CD4-positive, alpha-beta T cell treated with Interleukin-6 for 4 hours (primary cell): ENCODE measurements at places on chromosomes 4 and X.
A peak's percentile ranks its signal among the peaks of the same experiment; 100 is the strongest.

GRCh38 chr4:3690551-3691152 is 75.5 kb upstream of the ADRA2C start:
- DNase-seq, result no peak

- DNase-seq, result no peak
Measured at GRCh38 chr4:133152831-133153481, 3.9 kb downstream of the PCDH10 start.

DNA sequence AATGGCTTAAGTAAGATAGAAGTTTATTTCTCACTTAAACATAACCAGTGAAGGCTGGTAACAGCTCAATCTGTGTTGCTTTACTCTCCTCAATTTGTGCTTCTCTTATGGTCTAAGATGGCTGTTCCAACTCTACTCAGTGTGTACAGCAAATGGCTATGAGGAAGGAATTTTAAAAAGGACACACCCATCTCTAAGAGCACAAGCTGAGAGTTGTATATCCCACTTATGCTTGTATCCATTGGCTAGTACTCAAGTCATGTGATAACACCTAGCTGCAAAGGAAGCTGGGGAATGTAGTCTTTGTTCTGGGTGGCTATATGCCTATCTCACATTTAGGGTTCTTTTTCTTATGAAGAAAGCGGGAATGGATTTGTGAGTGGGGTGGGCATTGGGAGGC is 63.3 kb downstream of the GPAT3 start:
- no peak for DNase-seq

- DNase-seq, result no peak
Measured at GRCh38 chr4:8000247-8000646, 60.6 kb upstream of the AFAP1 start.

- DNase-seq, result peak; percentile 58
Measured at GRCh38 chrX:129678614-129679195, 23.9 kb upstream of the APLN start.

DNA sequence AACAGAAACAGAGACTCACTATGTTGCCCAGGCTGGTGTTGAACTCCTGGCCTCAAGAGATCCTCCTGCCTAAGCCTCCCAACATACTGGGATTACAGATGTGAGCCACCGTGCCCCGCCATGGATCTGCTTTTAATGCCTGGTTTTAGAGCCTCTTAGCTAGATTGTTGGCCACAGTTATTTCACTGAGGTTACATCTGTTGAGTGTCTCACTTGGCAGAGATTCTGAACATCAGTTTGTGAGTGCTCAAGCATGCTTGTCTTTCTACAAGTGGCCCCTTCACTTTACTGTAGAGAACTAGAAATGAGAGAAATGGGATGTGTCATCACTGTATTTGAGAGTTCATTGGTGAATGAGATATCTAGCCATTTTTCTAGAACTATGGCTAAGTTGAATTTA is 218.5 kb downstream of the APBB2 start:
- no peak for DNase-seq

DNA sequence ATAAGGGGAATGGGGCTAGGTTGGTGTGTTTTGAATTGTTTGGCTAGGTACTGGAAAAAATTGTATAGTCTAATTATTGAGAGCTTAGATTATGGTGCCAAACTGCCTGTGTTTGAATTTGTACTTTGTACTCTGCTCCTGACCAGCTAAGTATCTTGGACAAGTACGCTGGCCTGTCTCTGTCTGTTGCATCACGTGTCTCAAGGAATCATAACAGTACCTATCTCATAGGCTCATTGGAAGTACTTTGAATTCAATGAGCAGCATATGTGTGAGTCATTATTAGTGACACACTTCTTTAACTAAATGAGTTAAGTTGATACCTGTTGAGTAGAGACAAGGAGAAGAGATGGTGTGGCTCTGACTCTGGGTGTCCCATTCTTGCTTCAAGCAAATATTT is 69.5 kb upstream of the MND1 start:
- no peak for DNase-seq

GRCh38 chrX:14363728-14364127 is 165.6 kb upstream of the GLRA2 start:
- no peak for DNase-seq

DNA sequence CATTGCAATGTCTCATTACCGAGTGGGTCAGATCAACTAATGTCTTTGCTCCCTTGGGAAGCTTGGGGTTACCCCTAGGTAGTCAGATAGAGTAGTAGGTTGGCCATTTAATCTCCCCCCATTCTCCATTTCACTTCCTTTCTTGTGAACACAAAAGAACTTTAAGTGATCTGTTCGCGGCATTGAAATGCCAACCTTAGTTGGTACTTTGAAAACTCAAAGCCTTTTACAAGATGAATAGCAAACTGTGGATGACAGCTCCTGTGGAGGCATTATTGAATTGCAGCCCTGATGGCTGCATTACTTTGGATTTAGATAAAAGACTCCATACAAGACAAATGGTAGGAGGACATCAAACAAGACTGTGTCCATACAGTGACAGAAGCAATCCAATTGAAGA is 469.1 kb downstream of the GBA3 start:
- DNase-seq, result no peak

- peak; percentile 55 for DNase-seq
Measured at GRCh38 chrX:48648336-48648751, 35.3 kb upstream of the WAS start.

DNA sequence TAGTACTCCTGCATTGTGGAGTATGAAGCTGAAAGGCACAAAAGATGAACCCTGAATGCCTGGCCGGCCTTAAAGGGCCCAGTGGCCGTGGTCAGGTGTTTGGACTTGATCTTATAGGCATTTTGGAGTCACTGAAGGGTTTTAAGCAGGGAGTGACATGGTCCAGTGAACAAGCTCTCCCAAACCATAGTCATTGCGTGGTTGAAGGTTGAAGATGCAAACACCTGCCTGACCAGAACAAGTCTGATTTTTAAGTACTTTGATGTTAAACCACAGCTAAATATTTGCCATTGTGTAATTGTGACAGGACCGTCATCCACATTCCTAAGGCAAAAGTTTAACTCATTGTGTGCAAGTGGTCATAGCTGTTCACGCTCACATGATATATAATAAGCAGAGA is 3.3 kb downstream of the STK32B start:
- no peak for DNase-seq

DNA sequence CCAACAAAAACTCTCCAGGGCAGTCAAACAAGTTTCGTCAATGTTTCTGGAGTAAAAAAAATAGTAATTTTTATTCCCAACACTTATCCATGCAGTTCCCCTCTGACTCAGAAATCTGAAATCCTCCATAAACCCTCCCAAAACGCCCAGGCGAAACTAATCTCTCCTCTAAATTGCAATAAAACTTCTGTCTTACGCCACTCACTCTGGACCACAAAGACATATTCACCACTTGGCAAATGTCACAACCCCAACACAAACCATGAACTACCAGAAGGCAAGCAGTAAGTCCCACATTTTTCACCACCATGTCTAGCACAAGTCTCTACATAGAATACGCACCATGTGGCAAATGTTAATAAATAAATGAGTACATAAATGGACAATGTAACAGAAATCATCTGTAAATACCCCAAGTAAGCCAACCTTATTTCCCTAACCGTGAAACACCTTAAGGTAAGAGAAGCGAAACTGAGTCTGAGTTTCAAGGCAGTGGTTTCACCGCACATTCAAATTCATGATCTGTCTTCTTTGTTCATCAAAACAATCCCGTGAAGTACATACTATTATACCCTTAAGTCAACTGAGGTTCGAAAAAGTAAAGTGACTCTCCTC is 1.6 kb downstream of the PAPSS1 start:
- DNase-seq, result no peak

DNA sequence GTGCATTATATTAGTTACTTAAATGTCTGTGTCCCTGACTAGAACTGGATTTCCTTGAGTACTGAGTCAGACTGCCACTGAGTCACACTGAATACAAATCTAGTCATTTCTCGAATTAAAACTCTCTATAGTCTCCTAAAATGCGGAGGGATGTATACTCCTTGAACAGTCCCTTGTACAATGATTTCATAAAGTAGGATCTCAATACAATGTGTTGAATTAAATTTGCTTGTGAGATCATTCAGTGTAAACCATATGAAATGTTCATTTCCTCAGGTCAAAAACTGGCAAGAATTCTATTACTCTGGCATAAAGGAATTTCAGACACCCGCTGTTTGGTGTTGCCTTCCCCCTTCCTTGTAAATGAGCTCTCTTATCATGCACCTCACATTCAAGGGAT is 17.5 kb upstream of the FAM241A start:
- no peak for DNase-seq

DNA sequence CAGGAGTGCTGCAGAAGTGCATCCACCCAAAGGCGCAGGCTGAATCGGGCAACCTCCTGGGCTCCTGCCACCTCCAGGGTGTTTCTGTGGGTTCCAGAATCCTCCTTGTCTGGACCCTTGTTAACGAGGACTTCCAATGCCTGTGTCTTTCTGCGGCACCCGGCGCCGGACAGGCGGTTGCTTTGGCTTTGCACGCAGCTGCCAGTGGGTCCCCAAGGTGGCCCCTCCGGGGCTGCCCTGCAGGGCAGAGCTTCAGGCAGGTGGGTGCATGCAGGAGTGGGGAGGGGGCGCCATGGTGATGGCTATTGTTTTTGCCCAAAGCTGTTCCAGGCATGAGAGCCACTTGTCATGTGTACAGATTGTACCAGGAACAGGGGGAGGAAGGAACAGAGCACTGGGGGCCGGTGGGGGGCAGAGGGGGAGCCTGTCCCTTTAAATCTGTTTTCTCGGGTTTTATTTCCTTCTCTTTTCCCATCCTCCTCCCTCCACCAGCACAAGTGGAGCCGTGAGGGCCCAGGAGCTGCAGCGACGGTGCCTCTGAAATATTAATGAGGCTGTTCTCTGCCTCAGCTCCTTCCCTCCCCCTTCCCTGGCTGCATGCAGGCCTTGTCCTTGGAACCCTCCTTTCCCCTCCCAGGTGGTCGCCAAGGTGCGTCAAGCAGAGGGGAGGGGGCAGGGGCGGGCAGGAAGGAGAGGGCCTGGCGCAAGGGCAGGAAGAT is 13.1 kb downstream of the ATP2B3 start:
- DNase-seq, result no peak

DNA sequence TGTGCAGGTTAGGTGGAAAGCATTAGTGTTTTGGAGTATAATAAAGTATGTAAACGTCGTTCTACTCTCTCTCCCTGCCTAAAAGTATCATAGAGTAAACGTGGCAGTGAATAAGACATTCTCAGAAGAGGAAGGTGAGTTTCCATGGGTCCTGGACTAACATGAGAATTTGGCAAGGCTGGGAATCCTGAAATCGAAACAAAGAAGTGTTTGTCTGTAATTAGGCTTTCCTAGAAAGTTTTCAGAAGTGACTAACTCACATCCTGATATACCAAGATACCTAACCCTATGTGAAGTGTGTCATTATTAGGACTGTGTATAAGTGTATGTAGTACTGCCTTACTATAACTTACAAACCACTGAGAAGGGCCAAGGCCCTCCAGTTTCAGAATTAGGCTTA is 50.7 kb upstream of the MAOA start:
- DNase-seq, result no peak

GRCh38 chrX:129545408-129545807 is 5.3 kb downstream of the OCRL start:
- no peak for DNase-seq

- DNase-seq, result no peak
Measured at GRCh38 chrX:431056-431455, 44.3 kb upstream of the PPP2R3B start.

- no peak for DNase-seq
Measured at GRCh38 chr4:139207873-139208403, 30.9 kb upstream of the ELF2 start.

GRCh38 chrX:40267334-40268187 is 169.8 kb upstream of the BCOR start:
- DNase-seq, result no peak

- no peak for DNase-seq
Measured at GRCh38 chrX:148459343-148459742, 41.1 kb upstream of the AFF2 start.

DNA sequence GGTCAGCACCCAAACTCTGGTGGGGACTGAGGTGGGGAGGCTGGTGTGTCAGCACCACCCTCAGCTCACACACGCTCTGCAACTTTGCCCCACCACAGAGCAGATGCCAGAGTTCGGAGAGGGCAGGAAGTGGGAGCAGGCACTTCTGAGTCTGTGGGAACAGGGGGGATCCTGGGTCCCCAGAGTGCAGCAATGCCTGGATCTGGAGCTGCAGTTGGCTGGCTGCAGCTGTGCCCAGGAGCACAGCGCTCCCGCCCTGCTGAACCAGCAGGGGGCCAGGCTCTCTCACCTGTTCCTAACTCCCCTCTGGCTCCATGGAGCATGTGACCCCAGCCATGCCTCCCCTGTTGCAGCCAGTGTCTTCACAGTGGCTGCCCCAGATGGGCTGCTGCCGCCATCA is 252.4 kb downstream of the SPOCK3 start:
- no peak for DNase-seq

DNA sequence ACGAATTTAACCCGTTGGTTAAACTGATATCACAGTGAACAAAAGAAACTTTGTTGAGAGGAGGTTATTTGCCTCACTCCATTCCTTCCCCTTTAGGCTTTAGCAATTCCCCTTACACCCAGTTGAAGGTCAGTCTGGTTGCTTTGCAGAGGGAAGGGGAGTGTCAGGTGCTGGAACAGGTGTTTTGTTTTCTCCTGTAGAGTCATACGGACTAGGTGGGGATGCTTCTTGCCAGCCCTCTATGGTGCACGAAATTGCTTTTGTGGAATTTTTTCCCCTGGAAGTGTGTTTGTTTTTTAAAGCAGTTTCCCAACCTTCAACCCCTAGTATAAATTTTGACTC is 33.1 kb downstream of the DLG3 start:
- no peak for DNase-seq

DNA sequence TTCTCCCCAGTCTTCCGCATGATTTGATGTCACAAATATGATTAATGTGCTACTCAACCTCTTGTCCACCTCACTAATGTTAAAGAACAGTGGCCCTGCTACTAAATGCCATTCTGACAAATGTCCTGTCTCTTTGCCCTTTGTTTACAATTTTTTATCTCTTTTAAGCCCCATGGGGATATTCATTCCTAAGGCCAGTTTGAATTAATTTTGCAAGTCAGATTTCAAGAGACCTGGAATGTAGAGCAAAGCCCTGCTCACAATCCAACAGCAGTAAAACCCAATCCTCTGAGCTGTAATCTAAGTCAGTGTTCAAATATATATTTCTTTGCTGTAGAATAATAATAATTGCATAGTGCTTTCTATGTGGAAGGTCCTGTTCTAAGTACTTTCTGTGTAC is 81.2 kb downstream of the LDB2 start:
- no peak for DNase-seq

DNA sequence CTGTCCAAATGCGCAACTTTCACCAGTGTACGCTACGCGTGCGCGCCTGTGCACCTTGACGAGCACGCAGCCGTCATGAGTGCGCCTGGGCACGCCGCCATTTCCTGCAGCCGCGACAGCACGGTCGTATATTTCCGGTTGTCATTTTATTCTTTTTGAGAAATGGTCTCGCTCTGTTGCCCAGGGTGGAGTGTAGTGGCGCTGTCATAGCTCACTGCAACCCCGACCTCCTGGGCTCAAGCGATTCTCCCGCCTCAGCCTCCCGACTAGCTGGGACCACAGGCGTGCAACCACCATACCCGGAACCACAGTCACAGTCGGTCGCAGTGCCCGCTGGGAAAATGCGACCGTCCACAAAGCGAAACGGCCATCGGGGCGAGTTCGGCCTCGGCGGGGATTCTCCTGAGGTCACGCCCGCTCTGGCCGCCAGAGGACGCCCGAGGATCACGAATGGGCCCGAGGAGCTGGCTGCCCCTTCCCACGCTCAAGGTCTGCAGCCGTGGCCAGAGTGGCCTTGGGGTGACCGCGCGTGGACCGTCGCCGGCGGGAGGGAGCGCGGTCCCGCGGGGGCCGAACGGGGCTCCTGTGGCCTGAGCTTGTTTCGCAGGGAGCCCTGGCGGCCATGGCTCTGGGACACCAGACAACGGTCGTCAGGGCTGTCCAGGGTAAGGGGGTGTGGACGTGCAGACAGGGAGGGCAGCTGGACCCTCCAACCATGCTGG is 23.7 kb upstream of the PNMA3 start:
- peak; percentile 64 for DNase-seq
